ENCODE measurements at places on chromosomes 16 and 17. TPM values are rescaled to one million over a fixed set of nuclear protein-coding genes. Genes with fewer than 3 reads are reported as not detected.

DNA sequence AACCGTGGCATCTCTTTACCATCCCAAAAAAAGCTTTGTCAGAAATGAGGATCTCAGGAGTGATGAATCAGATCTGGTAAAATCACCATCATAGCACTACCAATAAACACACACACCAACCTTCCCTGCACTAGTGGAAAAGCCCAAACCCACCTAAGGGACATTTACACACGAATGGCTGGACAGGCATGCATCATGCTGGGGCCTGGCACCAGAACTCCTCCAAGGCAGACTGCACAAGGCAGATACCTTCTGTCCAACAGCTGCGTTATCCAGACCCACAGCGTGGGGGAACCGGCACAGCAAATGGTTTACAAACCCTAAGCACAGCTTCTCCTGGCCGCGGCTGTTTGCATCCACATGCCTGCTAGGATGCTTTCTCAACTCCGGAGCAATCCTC is 2.8 kb downstream of the ASIC2 start:
- no peak overlapping the region for H3K27ac ChIP-seq
- H3K4me3 ChIP-seq: no peak overlapping the region
- H3K27me3 ChIP-seq: peaks cover 21% of the 10 kb centered on the region
- no peak for DNase-seq
- H3K4me1 ChIP-seq: peaks cover 20% of the 10 kb centered on the region
- no peaks in the 10 kb centered on the region for H3K36me3 ChIP-seq

GRCh38 chr17:11690681-11691080 is 92.4 kb downstream of the DNAH9 start:
- no peaks in the 10 kb centered on the region for H3K27me3 ChIP-seq
- H3K27ac ChIP-seq: no peak overlapping the region

Gene SLC26A11
- 11.6 TPM for total RNA-seq

- H3K36me3 ChIP-seq: no peaks in the 10 kb centered on the region
- H3K4me1 ChIP-seq: no peaks in the 10 kb centered on the region
- no peak overlapping the region for H3K4me3 ChIP-seq
- no peak for DNase-seq
- no peak overlapping the region for H3K27ac ChIP-seq
- H3K27me3 ChIP-seq: peaks cover 27% of the 10 kb centered on the region
These were observed 133.1 kb upstream of the NUDT7 start for GRCh38 chr16:77589071-77589765.

GRCh38 chr16:82639666-82640336 is 13.0 kb downstream of the CDH13 start:
- H3K27me3 ChIP-seq: no peaks in the 10 kb centered on the region
- H3K4me1 ChIP-seq: no peaks in the 10 kb centered on the region
- no peaks in the 10 kb centered on the region for H3K36me3 ChIP-seq
- DNase-seq: no peak

- peak overlapping the region; percentile 88 for H3K27ac ChIP-seq
- H3K4me3 ChIP-seq: peak overlapping the region; percentile 48
- DNase-seq: no peak
- peaks cover 25% of the 10 kb centered on the region for H3K4me1 ChIP-seq
- no peaks in the 10 kb centered on the region for H3K27me3 ChIP-seq
These were observed 9.9 kb downstream of the HEXIM2 start for GRCh38 chr17:45171338-45172231.

All from esophagus muscularis mucosa (tissue), 4 donors.